ENCODE measurements at places on chromosomes 4 and X. TPM values are rescaled to one million over a fixed set of nuclear protein-coding genes. Genes with fewer than 3 reads are reported as not detected.

DNA sequence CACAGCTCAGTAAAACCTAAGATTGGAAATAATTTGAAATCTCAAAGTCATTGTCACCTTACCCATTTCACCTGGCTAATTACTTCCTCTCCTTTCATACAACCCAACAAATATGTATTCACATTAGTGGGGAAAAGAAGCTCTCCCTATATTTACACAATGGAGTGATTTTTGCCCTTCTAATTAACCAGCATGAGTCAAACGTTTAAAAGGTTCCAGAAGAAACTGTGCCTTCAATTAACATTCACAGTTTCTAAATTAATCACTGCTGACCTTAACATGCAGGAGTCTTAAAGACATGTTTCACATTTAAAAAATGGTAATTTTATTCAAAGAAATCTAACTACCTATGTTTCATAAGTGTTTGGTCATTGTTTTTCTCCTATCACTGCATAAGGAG, 254.6 kb downstream of the CBLL2 start:
- DNase-seq: no peak
- no peak overlapping the region for H3K4me3 ChIP-seq
- H3K36me3 ChIP-seq: no peaks in the 10 kb centered on the region
- no peak overlapping the region for H3K27ac ChIP-seq

DNA sequence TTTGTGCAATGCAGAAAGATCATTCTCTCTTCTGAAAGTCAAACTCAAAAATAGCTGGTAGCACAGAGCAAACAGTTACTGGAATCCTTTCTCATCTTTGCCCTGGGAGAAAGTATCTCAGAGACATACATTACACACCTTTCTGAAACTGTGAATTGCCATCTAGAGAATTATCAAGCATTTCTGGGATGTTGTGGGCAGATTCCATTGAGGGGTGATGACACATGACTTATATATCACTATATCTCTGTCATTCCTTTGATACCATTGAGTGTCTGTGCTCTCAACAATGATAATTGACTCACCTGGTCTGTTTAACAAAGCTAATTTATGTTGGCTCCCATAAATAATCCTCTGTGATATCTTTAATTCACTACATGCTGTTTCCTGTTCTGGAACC, 13.0 kb downstream of the SLIT2 start:
- H3K4me3 ChIP-seq: no peak overlapping the region
- no peaks in the 10 kb centered on the region for H3K4me1 ChIP-seq
- H3K27me3 ChIP-seq: no peaks in the 10 kb centered on the region
- H3K27ac ChIP-seq: no peak overlapping the region

DNA sequence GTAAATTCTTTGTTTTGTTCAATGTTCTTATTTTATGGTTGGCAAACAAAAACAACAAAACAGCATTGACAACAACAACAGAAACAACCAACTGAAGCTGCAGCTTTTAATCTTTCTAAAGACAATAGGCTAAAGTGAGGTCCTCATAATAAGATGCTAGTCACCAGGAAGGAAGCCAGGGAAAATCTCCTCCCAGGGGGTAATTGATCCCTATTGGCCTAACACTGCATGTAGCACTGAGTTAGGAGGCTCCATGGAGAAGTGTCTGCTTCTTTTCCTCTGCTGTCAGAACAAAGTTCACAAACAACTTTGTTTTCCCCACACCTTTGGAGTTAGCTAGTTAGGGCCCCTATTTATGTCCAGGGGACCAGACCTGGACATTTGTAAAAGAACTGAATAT, 4.7 kb upstream of the LRAT start:
- no peak overlapping the region for H3K27ac ChIP-seq
- no peak overlapping the region for H3K4me3 ChIP-seq
- H3K4me1 ChIP-seq: peaks cover 11% of the 10 kb centered on the region
- H3K36me3 ChIP-seq: no peaks in the 10 kb centered on the region
- DNase-seq: no peak
- peaks cover 9% of the 10 kb centered on the region for H3K27me3 ChIP-seq

- no peak overlapping the region for H3K27ac ChIP-seq
- no peak for DNase-seq
- no peaks in the 10 kb centered on the region for H3K4me1 ChIP-seq
- no peak overlapping the region for H3K4me3 ChIP-seq
Measured at GRCh38 chr4:182905038-182905437, 12.1 kb downstream of the DCTD start.

DNA sequence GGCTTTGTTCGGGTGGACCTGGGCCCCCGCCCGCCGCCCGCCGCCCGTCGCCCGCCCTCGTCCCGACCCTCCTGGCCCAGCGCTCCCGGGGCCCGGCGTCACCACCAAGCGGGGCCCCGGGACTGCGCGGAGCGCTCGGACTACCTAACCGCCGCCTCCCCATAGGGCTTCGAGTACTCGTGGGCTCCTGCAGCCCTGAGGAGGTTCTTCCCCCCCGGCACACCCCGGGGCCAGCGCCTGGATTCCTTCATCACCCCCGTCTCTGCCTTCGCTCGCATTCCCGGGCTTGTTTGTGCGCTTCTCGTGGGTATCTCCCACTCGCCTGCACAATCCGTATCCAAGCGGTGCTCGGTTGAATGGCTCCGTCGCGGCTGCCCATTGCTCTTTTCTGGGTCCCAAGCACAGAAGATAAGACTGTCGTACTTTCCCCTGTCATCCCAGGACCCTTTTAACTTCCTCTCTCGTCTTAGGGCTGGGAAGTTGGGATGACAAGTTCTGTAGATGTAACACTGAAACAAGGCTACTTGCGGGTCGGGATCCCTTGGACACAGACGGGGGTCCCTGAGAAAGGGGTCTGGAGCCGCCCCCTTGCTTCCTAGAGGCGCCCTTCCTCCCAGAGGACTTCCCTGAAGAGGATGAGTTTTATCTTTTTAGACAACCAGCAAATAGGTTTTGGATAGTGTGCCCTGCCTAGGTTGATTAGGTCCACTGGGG, 565 bp downstream of the MOB1B start:
- H3K36me3 ChIP-seq: peaks cover 4% of the 10 kb centered on the region
- peak overlapping the region; percentile 43 for H3K4me3 ChIP-seq
- no peaks in the 10 kb centered on the region for H3K27me3 ChIP-seq

- no peak overlapping the region for H3K4me3 ChIP-seq
- no peaks in the 10 kb centered on the region for H3K27me3 ChIP-seq
- H3K36me3 ChIP-seq: no peaks in the 10 kb centered on the region
- H3K27ac ChIP-seq: no peak overlapping the region
Measured at GRCh38 chr4:8534129-8534528, 46.1 kb upstream of the GPR78 start.

DNA sequence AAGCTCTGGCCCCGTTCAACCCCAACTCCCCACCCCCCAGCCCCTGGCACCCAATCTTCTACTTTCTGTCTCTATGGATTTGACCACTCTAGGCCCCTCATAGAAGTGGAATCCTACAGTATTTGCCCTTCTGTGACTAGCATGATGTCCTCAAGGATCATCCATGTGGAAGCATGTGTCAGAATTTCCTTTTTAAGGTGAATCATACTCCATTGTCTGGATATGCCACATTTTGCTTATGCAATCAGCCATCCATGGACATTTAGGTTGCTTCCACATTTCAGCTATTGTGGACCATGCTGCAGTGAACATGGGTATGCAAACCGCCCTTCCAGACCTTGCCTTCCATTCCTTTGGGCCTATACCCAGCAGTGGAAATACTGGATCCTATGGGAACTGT, 15.5 kb downstream of the CCNQ start:
- H3K27me3 ChIP-seq: no peaks in the 10 kb centered on the region
- peaks cover under 1% of the 10 kb centered on the region for H3K36me3 ChIP-seq
- no peak overlapping the region for H3K27ac ChIP-seq

DNA sequence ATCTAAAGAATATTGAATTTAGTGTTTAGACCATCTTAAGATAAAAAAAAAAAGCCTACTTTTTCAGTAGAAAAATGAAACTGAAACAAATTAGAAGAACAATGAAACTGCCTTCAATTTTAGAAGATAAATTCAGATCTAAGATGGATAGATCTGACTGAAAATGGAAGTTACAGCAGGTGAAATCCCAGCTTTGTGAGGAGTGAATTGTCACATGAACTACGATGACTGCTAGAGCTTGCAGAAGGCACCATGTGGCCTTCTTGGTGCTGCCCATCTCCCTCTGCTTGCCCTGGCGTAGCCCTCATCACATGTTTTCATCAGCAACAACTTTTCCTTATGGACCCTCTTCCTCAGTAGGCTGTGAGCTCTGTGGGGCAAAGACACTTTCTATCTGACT, 51.4 kb upstream of the EMCN start:
- H3K4me1 ChIP-seq: peaks cover 21% of the 10 kb centered on the region
- no peaks in the 10 kb centered on the region for H3K27me3 ChIP-seq
- no peaks in the 10 kb centered on the region for H3K36me3 ChIP-seq
- no peak overlapping the region for H3K27ac ChIP-seq

GRCh38 chr4:164904941-164905340, 28.0 kb downstream of the APELA start:
- H3K27ac ChIP-seq: no peak overlapping the region
- H3K36me3 ChIP-seq: no peaks in the 10 kb centered on the region
- H3K4me3 ChIP-seq: no peak overlapping the region
- H3K27me3 ChIP-seq: no peaks in the 10 kb centered on the region
- H3K4me1 ChIP-seq: no peaks in the 10 kb centered on the region

- H3K4me3 ChIP-seq: no peak overlapping the region
- H3K27ac ChIP-seq: no peak overlapping the region
- no peaks in the 10 kb centered on the region for H3K4me1 ChIP-seq
- no peak for DNase-seq
Measured at GRCh38 chr4:26288355-26288909, 32.4 kb upstream of the RBPJ start.

DNA sequence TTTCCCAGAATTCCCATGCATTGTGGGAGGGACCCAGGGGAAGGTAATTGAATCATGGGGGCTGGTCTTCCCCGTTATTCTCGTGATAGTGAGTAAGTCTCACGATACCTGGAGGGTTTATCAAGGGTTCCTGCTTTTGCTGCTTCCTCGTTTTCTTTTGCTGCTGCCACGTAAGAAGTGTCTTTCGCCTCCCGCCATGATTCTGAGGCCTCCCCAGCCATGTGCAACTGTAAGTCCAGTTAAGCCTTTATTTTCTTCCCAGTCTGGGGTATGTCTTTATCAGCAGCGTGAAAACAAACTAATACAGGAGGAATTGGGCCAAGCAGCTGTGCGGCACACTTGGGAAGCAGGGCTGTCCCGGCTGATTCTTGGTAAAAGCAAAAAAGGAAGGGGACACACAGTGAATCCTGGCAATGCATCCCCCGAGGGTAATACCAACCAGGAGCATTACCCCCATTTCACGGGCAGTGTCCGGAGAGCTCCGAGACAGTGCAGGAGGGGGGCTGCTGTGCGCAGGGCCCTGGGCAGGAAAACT, 185.7 kb downstream of the AFAP1 start:
- H3K4me3 ChIP-seq: no peak overlapping the region
- peaks cover 16% of the 10 kb centered on the region for H3K4me1 ChIP-seq
- H3K36me3 ChIP-seq: no peaks in the 10 kb centered on the region
- no peak for DNase-seq

- no peaks in the 10 kb centered on the region for H3K27me3 ChIP-seq
- H3K4me1 ChIP-seq: peaks cover 55% of the 10 kb centered on the region
- H3K27ac ChIP-seq: peak overlapping the region; percentile 87
- no peak for DNase-seq
Measured at GRCh38 chrX:13689741-13690211, 848 bp downstream of the RAB9A start.

- no peaks in the 10 kb centered on the region for H3K4me1 ChIP-seq
Measured at GRCh38 chr4:75249739-75250138, 264.5 kb downstream of the RCHY1 start.

DNA sequence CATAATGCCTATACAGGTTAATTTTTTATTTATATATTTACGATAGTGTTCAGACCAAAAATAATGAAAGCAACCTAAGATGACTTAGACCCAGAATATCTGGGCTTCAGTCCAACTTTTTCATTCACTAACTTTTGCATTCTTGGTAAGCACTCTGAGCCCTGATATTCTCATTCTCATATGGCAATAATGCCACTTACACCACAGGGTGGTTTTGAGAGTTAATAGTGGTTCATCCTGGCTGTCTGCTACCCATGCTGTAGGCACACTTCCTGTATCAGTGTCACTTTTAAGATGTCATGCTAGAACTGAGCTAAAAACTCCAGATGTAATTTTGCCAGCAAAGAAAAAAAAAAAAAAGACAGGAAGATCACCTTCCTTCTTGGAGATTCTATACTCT, 508.7 kb upstream of the FMR1 start:
- no peaks in the 10 kb centered on the region for H3K4me1 ChIP-seq
- no peak overlapping the region for H3K4me3 ChIP-seq
- no peak overlapping the region for H3K27ac ChIP-seq
- H3K36me3 ChIP-seq: no peaks in the 10 kb centered on the region

The VGLL1 gene
- total RNA-seq: not detected

The ETDA gene
- total RNA-seq: not detected

The CHIC1 gene
- total RNA-seq: 18.1 TPM

The GBA3 gene
- not detected for total RNA-seq

The TEX11 gene
- not detected for total RNA-seq

The ANXA5 gene
- 70.7 TPM for total RNA-seq

The ADH1A gene
- total RNA-seq: not detected
